Esophagus muscularis mucosa (tissue), 4 donors: ENCODE measurements at places on chromosomes 12 and 14.
A peak's percentile ranks its signal among the peaks of the same experiment; 100 is the strongest.

DNA sequence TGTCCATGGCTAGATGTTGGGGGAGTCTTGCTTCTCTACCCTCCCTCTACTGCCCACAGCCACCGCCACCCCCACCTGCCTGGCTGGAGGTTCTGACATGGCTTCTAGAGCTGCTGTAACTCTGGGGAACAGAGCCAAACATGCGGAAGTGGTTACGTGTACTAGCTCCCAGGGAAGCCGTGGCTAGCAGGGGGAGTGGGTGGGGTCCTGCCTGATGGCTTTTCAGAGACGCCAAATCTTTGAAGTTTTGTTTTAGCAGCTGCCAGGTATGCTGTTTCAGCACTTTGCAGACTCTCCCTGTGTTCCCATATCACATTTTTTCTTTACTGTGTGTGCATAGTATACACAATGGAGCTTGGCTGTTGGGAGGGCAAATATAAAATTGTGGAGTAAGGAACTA, 150.3 kb downstream of the TGFB3 start:
- no peak for DNase-seq
- peaks cover 28% of the 10 kb centered on the region for H3K4me1 ChIP-seq
- no peaks in the 10 kb centered on the region for H3K36me3 ChIP-seq
- H3K27ac ChIP-seq = peak overlapping the region; percentile 38
- H3K4me3 ChIP-seq = no peak overlapping the region
- H3K27me3 ChIP-seq = no peaks in the 10 kb centered on the region

- H3K27me3 ChIP-seq = no peaks in the 10 kb centered on the region
- H3K4me1 ChIP-seq = no peaks in the 10 kb centered on the region
- peaks cover 53% of the 10 kb centered on the region for H3K36me3 ChIP-seq
These were observed 5.4 kb upstream of the NGB start for GRCh38 chr14:77276295-77276935.

DNA sequence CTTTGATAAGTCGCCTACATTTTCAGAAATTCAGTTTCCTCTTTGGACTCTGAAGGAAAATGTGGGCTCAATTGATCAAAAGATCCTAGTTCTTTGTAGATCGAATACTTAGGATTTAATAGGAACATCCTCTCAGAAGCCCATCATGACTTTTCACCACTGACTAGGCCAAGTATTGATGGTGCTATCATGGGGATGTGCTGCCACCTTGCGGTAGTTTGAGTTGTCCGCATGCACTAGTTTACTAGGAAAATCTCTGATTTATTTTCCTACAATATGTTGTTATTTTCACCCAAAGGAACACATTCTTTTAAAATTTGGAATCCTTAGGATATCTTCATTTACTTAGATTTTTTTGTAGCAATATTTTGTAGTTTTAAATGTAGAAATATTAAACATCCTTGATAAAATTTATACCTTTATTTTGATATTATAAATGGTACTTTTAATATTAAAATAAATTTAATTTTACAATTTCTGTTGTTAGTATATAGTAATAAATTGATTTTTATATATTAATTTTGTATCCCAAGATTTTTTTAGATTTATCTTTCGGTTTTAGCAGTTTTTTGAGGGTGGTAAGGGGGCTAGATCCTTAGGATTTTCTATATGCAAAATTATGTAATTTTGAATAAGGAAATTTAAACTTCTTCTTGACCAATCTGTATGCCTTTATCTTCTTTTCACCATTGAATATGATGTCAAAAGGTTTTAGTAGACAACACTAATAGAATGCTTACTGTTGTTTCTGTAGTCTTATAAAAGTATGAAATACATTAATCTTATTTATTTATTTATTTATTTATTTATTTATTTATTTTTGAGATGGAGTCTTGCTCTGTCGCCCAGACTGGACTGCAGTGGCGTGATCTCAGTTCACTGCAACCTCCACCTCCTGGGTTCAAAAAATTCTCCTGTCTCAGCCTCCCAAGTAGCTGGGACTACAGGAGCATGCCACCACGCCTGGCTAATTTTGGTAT, 52.9 kb upstream of the OR9K2 start:
- no peaks in the 10 kb centered on the region for H3K4me1 ChIP-seq

- H3K4me1 ChIP-seq = peaks cover under 1% of the 10 kb centered on the region
- H3K36me3 ChIP-seq = no peaks in the 10 kb centered on the region
- no peaks in the 10 kb centered on the region for H3K27me3 ChIP-seq
- H3K27ac ChIP-seq = no peak overlapping the region
These were observed 407.8 kb upstream of the RGS6 start for GRCh38 chr14:71524320-71524982.

GRCh38 chr12:124087266-124088051, 114.4 kb downstream of the ZNF664 start:
- H3K27ac ChIP-seq = no peak overlapping the region
- no peak for DNase-seq
- H3K4me1 ChIP-seq = no peaks in the 10 kb centered on the region
- no peaks in the 10 kb centered on the region for H3K36me3 ChIP-seq
- no peaks in the 10 kb centered on the region for H3K27me3 ChIP-seq

GRCh38 chr12:124898200-124898922, 16.1 kb downstream of the UBC start:
- H3K27ac ChIP-seq = no peak overlapping the region
- peaks cover 11% of the 10 kb centered on the region for H3K4me1 ChIP-seq
- H3K27me3 ChIP-seq = no peaks in the 10 kb centered on the region
- no peak for DNase-seq

DNA sequence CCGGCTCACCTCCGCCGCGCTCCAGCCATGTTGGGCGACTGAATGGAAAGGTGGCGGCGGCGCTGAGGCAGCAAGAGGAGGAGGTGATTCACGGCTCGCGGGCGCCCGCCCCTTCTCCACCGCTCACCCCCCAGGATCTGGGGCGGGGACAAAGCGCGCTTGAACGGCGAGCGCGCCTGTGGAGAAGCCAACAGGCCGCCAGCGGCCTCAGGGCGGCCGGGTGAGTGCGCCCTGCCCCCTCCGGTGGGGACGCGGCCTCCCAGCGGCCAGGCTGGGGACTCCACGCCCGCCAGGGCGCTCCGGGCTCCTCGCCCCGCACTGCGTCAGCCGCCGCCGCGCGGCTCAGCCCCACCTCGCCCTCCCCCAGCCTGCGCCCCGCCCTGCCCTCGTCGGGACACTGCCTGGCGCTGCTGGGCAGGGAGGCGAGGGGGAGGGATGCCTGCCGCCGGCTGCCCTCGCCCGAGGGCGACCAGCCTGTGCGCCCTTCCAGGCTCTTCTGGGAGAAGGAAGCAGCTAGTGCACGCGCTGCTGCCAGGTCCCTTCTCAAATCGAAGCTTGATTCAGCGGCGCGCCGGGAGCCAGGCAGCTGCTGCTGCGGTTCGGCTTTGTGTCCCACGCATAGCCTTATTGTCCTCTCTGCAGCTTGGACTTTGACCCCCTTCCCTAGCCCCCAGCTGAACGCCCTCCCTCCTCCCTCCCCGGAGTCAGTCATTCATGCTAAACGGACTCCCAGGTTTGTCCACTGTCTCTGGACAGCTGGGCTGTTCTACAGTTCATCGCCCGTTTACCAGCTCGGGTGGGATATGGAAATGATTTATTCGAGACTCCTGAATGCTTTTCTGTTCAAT, at the start of gene KIF21A:
TSS of gene KIF21A (minus strand) at position 40 of the 848 bp plus-strand sequence. CDS start 150 bp downstream, outside the sequence.
- no peaks in the 10 kb centered on the region for H3K36me3 ChIP-seq
- H3K4me1 ChIP-seq = peaks cover 24% of the 10 kb centered on the region
- peak within 1 kb of the TSS; percentile 90 for H3K4me3 ChIP-seq
- H3K27ac ChIP-seq = peak within 1 kb of the TSS; percentile 87
- DNase-seq = peak; percentile 95

GRCh38 chr12:114902665-114903064, 218.7 kb upstream of the TBX3 start:
- no peak overlapping the region for H3K27ac ChIP-seq
- no peak for DNase-seq
- no peak overlapping the region for H3K4me3 ChIP-seq
- H3K4me1 ChIP-seq = no peaks in the 10 kb centered on the region

DNA sequence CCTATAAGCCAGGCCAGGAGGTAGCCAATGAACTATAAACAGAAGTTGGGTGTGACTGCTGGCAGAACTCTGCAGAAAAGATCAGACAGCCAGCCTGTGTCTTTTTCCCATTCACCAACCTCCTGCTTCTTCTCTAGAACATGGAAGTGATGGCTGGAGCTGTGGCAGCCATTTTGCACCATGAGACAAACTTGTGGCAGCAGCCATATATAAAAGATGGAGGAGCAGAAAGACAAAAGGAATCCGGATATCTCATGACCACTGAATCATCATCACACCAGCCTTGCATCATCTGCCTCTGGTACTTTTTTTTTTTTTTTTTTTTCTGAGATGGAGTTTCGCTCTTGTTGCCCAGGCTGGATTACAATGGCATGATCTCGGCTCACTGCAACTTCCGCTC, 8.7 kb downstream of the BEGAIN start:
- H3K4me1 ChIP-seq = no peaks in the 10 kb centered on the region
- no peak overlapping the region for H3K4me3 ChIP-seq
- no peak for DNase-seq
- H3K27me3 ChIP-seq = no peaks in the 10 kb centered on the region

- H3K36me3 ChIP-seq = peaks cover 16% of the 10 kb centered on the region
- no peaks in the 10 kb centered on the region for H3K27me3 ChIP-seq
- no peak overlapping the region for H3K4me3 ChIP-seq
- no peaks in the 10 kb centered on the region for H3K4me1 ChIP-seq
- no peak for DNase-seq
These were observed 90.0 kb downstream of the RNF34 start for GRCh38 chr12:121489874-121490273.

DNA sequence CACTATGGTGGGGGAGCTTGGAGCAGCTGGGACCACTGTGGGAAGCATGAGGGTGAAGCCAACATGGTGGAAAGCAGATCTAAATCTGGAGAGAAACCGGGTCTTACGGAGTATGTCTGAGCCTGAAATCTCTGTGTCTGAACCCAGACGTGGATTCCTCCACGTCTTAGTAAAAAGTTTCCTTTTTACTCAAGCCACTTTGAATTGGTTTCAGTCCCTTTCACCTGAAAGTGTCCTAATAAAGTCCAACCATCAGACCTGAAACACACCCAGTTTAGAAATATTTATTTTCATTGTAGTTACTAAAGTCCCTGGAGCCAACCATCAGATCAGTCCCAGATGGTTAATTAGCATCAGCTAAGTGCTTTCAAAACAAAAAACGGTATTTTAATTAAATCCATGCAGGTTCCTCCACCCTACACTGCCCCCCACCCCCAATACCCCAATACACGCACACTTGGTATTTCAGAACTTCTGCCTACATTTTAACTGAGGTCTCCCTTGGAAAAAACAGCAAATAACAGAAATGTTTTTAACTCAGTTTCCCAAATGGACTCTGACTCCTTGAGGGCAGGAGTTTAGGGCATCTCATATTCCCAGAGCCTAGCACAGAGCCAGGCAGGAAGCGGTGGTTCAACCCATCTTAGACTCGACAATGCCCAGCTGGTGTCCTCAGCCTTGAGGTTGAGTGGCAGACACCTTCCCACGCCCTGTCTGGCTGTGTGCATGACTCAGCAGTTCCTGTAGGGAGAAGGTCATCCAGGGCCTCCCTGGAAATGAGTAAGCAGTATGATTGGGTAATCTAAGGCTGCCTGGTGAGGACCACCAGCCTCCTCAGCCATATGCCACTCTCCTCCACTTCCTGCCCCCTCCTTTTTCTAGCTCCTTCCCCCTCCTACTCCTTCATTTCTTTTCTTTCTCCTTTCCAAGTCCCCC, 175.8 kb downstream of the TTC8 start:
- H3K36me3 ChIP-seq = no peaks in the 10 kb centered on the region
- DNase-seq = no peak
- H3K27me3 ChIP-seq = no peaks in the 10 kb centered on the region
- H3K27ac ChIP-seq = no peak overlapping the region

GRCh38 chr14:95003099-95003960, 154.0 kb downstream of the DICER1 start:
- no peaks in the 10 kb centered on the region for H3K36me3 ChIP-seq
- H3K4me3 ChIP-seq = no peak overlapping the region
- DNase-seq = peak; percentile 91
- H3K27ac ChIP-seq = no peak overlapping the region

- H3K27me3 ChIP-seq = no peaks in the 10 kb centered on the region
- H3K4me3 ChIP-seq = peak overlapping the region; percentile 65
- peaks cover 31% of the 10 kb centered on the region for H3K4me1 ChIP-seq
- no peak for DNase-seq
- peak overlapping the region; percentile 88 for H3K27ac ChIP-seq
- H3K36me3 ChIP-seq = no peaks in the 10 kb centered on the region
These were observed 585 bp upstream of the TEAD4 start for GRCh38 chr12:2958432-2959191.

DNA sequence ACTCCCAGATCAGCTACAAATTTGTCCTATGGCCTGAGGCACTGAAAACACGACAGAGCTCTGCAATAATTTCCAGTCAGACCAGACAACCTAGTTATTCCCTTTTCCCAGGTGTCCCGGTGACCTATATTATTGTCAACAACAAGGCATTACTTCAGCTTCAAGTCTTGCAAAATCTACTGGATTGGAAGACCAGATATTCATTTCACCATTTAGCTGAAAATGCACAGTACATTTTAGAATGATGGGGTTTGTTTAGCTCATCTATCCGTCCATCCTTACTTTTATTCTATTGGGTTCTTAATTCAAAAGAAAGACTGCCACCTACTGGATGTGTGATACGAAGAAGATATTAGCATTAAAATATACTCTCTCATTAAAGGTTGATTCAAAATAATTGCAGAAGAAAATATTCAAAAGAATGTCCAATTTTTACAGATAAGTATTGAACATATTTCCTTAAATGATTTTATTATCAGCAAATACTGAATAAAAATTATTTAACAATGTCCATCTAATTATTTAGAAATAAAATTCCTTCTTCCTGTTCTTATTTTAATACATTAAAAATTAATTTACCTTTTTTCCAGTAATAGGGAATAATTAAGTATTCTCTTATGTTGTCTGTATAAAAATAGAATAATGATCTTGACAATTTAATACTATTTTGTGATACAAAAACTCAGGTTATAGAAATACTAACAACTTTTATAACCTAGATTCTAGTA, 244.9 kb upstream of the LRIG3 start:
- no peak overlapping the region for H3K27ac ChIP-seq
- H3K27me3 ChIP-seq = no peaks in the 10 kb centered on the region
- no peaks in the 10 kb centered on the region for H3K4me1 ChIP-seq
- no peak overlapping the region for H3K4me3 ChIP-seq
- H3K36me3 ChIP-seq = no peaks in the 10 kb centered on the region
- no peak for DNase-seq

DNA sequence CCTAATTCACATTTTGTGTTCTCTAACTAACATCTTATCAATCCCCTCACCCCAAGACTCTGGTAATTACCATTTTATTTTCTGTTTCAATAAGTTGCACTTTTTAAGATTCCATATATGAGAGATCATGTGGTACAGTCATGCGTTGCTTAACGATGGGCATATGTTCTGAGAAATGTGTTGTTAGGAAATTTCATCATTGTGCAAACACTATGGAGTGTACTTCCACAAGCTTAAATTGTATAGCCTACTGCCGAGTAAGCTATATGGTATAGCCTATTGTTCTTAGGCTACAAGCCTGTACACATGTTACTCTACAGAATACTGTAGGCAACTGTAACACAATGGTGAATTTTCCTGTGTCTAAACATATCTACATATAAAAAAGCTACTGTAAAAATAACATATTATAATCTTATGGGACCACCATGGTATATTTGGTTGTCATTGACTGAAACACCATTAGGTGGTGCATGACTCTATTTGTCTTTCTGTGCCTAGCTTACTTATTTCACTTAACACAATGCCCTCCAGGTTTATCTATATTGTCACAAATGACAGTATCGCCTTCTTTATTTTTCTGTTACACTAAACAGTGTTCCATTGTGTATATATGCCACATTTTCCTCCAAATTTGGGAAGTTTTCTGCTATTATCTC, 473.4 kb upstream of the LMO3 start:
- no peaks in the 10 kb centered on the region for H3K4me1 ChIP-seq
- H3K27me3 ChIP-seq = no peaks in the 10 kb centered on the region
- no peak for DNase-seq
- H3K36me3 ChIP-seq = no peaks in the 10 kb centered on the region
